ENCODE measurements at places on chromosomes 1 and 21.

GRCh38 chr1:57063406-57064125 lies 97.8 kb upstream of the C8B start:
- DNase-seq, result no peak

GRCh38 chr21:42495027-42495426 lies 997 bp downstream of the RSPH1 start:
- DNase-seq, result no peak

DNA sequence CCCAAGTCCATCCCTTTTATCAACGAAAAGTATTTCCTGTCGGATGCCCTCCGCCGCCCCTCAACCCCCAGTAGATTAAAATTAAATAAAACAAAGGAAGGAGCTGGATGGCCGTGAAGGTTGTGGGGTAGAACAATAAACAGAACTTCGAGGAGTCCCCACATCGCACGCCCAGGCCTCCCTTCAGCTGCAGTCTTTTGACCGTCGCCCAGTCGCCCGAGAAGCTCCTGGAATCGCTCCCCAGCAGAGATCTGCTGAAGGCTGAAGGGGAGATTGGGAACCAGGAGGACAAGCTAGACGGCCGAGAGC lies 905 bp downstream of the BARHL2 start:
- DNase-seq, result peak; percentile 66

- no peak for DNase-seq
Observed at GRCh38 chr1:239389703-239390102, 3.3 kb downstream of the CHRM3 start.

- peak; percentile 71 for DNase-seq
Observed at GRCh38 chr21:37536616-37537278, 170.2 kb downstream of the DYRK1A start.

DNA sequence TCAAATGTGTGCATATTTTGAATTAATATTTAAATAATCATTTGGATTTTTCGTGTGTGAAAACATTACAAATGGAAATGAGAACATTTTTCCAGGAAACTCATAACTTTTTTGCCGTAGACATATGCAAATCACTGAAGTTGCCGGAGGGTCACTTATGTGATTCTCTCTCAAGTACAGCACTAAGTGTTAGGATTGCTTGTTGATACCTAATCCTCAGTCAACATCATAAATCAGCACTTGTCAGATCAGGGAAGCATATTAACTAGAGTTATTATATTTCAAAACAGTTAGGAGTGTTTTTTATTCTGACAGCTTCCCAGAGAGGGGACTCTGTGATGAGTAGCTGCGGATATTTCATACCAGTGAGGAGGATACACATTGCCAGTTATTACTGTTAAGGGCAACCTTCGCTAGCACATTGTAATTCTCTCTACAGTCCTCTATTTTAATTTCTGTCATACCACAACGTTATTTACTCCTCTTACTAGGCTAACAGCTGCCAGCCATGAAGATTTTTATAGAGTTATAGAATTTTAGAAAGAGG lies 41.5 kb downstream of the NCAM2 start:
- DNase-seq, result no peak

- DNase-seq, result peak; percentile 53
Observed at GRCh38 chr1:172671591-172671990, 12.7 kb downstream of the FASLG start.

DNA sequence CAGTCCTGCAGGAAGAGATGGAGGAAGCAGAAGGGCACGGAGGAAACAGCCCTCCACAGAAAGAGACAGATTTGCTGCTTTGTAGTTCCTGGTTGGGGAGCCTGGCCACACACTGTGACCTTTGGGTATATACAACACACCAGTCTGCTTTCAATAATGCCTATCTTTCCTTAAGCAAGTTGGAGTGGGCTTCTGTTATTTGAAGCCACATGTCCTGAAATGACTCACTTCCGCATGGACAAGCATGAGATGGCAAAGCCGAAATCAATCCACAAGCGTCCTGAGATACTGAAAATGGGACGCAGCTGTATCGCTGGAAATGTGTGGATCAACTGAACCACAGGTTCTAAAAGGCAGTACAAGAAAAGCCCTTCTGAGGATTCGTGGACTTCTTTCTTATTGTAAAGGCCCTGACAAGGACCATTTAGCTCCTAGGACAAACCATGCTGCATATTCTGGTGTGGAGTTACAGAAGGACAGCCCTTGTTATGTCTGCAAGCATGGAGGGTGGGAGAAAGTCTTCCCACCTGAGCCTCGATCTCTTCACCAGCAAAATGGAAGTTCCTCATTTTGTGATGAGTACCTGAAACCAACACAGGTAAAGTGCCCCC lies 22.7 kb upstream of the FHAD1 start:
- no peak for DNase-seq

DNA sequence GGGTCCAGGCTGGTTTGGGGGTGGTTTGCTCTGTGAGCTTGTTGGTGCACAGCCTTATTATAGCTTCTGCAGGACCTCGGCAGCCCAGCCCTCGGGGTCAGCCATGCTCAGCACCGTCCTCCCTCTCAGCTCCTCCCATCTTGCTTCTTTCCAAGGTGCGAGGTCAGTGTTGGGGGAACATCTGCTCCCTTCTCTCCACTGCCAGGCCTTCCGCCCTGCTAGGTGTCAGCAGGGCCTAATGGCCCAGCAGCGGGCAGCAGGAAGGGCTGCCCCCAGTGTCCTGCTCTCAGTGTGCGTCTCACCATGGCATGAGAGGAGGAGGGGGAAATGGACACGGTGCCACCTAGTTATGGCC lies 36.5 kb upstream of the LRRC3 start:
- no peak for DNase-seq

- no peak for DNase-seq
Observed at GRCh38 chr1:156458181-156458503, 42.4 kb downstream of the MEF2D start.

GRCh38 chr1:77412069-77412819 lies 130.4 kb downstream of the AK5 start:
- DNase-seq, result peak; percentile 13

GRCh38 chr1:55750628-55750995 lies 535.4 kb upstream of the USP24 start:
- no peak for DNase-seq

DNA sequence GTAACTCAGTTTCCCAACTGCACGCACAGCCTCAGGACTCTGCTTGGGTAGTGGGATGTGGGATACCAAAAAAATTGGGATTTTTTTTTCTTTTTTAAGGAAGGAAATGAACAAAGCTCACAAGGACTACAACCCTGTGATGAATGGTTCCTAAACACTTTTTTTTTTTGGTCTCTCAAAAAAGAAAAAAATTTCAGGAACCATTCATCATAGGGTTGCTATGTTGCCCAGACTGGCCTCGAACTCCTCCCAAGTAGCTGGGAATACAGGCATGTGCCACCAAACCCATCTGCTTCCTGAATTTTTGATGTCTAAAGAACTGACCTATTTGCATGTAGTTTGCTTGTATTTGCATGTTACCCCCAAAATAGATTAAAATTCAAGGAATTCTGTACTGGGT lies 6.8 kb downstream of the MINDY1 start:
- no peak for DNase-seq

DNA sequence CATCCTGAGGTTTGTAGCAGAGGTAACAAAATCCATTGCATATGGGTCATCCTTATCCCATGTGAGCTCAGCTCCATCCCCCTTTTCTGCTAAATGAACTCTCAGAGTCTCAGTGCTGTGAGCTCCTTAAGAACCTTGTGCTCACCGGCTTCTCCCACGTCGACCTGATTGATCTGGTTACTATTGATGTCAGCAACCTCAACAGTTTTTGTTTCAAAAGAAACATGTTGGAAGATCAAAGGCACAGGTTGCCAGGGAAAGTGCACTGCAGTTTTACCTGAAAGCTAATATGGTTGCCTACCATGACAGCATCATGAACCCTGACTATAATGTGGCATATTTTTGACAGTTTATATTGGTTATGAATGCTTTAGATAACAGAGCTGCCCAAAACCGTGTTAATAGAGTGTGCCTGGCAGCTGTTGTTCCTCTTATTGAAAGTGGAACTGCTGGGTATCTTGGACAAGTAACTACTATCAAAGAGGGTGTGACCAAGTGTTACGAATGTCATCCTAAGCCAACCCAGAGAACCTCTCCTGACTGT lies 131.4 kb downstream of the HS2ST1 start:
- DNase-seq, result no peak

- DNase-seq, result peak; percentile 61
Observed at GRCh38 chr1:240691909-240692705, 80.2 kb upstream of the GREM2 start.

GRCh38 chr21:17793246-17794123 lies 25.7 kb downstream of the C21orf91 start:
- no peak for DNase-seq

- DNase-seq, result no peak
Observed at GRCh38 chr1:201633811-201634210, 94.9 kb downstream of the NAV1 start.

GRCh38 chr1:6221210-6221784 lies 14.5 kb downstream of the ICMT start:
- no peak for DNase-seq

DNA sequence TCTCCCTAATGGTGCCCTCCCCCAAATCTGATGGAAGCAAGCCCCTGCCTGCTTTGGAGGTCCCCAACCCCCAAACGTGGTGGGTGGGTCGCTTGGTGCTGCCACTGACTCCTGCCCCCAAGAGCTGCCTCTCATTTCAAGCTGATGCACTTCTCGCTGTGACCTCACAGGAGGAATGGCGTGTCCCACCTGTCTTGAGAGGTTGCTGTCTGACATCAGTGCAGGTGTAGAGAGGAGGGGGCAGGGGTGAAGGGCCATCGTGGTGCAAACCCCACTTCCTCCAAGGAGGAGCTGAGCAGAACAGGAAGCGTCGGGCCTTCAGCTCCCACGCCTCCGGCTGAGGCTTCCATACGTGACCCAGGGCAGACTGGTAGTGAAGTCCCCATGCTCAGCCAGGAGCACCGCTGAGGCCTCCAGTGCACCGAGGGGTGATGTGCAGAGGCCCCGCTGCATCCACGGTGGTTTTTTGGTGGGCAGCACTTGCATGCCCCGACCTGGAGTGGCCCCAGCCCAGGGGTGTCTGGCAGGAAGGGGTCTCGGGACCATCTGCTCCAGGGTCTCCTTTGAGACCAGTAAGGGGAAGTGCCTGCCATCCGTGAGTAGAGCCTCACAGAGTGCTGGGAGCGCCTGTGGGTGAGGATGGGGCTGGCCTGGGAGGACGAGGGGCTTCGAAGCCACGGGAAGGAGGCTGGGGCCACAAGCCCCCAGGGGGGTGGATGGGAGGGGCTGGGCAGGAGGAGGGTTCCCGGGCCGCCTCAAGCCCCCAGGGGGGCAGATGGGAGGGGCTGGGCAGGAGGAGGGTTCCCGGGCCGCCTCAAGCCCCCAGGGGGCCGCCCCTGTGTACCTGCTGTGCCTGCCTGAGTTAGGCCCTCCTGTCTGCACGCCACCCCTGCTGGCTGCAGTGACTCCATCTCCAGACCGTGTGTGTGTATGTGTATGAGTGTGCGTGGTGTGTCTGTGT lies 39.8 kb downstream of the WDR4 start:
- DNase-seq, result no peak

DNA sequence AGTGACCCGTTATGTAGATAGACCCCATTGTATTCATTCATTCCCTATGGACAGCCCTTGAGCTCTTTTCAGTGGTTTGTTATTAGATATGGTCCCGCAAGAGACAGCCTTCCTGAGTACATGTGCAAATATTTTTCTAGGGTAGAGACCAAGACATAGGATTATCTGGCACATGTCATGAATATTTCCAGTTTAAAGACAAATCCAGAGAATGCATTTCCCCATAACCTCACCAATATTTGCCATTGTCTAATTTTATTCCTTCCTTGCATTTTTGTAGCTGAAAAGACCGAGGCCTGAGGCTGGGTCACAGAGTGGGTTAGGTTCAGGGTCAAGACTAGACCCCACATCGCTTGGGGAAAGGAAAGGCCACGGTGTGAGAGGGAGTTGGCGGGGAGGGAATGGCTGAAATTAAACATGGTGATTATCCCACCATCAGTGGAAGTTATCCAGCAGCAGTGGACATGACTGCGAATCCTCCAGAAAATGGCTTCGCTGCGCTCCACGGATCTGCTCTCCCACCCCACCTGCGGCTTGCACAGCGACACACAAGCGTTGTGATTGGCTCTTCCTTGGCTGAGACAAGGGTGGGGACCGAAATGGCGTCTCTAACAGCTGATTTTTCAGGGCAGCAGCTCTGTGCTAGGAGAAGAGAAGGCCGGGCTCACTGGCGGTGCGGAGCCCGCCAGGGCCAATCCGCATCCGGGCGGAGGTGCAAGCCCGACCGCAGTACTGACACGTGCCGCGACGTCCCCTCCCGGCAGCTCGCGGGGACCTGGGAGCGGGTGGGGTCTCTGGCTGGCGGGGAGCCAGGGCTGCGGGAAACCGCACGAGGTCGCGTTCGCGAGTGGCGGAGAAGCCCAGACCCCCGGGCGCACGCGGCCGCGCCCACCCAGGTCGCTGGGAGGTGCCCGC lies 16.1 kb upstream of the STMN1 start:
- DNase-seq, result peak; percentile 74

DNA sequence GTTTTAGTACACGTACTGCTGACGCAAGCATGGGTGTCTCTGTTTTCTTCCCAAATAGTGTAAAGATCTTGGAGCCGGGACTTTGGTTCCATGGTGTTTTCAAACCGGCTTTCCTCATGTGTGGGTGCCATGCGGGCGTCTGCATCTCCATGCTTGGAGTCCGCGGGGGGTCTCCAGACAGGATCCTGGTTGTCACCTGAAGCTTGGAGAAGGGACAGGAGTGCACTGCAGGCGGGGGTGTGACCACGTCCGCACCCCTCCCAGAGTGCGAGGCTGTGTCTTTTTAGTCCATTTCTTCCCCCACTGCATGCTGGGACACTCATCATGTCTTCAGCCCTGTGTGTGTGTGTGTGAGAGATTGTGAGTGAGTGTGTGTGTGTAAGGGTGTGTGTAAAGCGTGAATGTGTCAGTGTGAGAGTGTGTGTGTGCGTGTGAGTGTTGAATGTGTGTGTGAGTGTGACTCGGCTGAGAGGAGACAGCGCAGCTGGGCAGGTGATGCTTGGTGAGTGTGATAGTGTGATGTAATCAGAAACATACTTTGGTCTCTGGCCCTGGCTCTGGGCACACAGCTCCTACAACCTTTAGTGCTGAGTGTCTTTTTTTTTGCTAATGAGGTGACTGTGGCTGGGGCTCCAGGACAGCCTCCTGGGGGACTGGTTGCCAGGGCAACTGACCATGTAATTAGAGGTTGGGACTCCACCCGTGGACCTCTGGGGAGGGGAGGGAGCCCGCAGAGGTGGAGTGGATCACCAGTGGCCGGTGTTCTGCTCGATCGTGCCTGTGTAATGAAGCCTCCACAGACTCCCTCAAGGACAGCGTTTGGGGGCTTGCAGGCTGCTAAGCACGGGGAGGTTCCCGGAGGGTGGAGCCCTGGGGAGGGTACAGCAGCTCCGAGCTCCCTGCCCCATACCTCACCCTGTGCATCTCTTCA lies 55.1 kb downstream of the AGPAT3 start:
- DNase-seq, result peak; percentile 42

DNA sequence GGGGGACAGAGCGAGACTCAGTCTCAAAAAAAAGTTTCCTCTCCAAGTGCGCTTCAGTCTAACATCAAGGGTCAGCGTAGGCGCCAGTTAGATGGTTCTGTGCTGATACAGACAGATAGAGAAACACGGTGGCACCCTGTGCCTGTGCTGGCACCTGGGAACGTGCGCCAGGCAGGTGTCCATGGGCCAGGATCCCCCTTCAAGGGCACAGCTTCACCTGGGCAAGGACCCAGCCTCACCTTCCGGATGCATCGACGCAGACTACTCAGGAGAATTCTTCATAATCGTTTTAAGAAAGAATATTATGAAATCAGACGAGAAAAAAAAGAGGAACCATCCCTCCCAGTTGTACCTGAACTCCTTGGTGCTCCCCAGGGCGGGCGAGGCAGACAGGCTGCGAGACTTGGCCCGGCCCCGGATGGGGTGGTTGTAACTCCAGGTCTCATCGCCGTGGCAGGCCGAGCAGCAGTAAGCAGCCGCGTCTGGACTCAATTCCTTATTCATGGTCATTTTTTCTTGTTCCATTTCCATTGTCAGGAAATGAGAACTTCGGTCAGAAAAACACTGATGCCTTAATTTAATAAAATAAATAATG lies 13.3 kb downstream of the NADK start:
- DNase-seq, result no peak
